Activated CD4-positive, alpha-beta T cell treated with anti-CD3 and anti-CD28 coated beads, Interleukin-2, amount 50 U/mL, for 48 hours (primary cell): ENCODE measurements at places on chromosomes 7 and 10.

DNA sequence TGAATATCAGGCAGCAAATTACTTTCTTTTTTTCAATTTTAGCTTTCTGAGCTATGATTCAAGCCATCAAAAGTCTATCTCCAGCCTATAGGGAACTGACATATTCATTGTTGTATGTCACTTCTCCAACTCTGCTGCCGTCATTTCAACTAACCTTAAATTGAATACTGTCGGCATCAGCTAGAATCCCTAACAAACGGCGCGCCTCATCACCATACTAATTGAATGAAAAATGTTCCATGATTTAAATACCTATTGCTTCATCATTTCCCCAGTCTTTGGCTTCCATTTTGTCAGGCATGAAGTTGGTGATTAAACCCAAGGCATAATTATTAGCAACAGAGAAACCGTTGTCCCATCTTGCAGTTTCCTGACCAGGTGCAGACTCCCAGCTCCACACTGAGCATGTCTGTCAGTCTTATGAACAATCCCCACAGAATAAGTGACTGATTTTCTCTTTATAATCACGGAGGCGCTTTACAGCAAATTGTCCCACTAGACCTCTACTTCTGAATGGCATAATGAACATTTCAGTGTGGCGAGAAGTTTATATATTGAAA is 83.5 kb upstream of the NPY start:
- DNase-seq: no peak

GRCh38 chr7:90081621-90082020 is 72.6 kb upstream of the STEAP1 start:
- DNase-seq: no peak

DNA sequence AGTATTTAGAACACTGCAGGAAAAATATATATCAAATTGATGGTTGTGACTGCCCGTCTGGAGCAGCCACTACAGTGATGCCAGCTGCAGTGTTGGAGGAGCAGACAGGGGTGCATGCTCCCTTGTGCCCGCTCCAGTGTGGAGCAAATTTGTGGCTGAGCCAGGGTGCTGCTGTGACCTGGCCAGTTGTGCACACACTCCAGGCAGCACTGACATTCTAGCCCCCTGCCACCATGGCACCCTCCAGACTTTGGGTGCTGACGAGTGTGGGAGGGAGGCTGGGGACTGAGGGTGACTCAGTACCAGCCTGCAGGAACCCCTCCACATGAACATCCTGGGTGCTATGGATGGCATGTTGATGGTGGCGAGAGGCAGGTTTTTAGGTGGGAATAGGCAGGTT is 160.0 kb upstream of the PCDH15 start:
- DNase-seq: no peak

DNA sequence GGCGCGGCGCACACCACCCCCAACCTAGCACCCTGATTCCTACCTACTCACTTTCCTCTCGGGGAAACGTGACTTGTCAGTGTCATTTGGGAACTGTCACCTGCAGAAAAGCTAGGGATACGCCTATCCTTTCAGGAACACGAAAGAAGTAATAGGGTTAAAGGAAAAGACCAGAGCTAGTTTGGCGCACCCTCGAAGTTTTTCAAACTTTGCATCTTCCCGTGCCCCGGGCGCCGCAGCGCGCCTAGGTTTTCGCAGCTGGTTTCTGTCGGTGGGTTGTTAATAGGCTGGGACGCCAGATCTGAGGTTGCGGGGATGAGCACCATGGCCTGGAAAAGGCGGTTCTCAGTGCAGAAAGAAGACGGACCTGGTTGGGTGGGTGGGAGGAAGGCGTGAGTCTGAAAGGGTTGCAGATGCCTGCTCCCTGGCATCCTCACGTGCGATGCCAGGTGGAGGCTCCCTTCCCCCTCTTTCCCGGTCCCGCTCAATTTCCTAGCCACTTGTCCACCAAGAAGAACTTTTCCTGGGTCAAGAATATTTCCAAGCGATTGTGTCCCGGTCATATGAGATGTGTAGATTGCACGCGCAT is 568 bp upstream of the MEOX2 start:
- no peak for DNase-seq

DNA sequence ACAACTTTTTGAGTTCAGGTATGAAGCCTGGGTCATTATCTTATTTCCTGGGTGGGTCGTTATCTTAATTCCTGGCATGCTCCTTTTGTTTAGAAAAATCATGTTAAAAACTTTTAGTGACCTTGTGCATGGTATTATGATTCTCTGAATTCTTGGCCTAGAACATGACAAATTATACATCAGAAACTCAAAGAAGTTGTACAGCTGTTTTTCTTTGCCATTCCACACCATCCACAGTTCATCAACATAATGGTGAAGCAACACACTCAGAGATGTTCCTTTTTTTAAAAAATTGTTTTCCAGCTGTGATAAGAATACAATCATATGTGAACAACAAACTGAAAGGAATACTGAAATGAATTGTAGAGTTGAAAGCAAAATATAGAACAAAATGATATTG is 149.2 kb upstream of the SEMA3D start:
- DNase-seq: no peak

- no peak for DNase-seq
These were observed 142.1 kb downstream of the CXCL12 start for GRCh38 chr10:44242826-44243225.

DNA sequence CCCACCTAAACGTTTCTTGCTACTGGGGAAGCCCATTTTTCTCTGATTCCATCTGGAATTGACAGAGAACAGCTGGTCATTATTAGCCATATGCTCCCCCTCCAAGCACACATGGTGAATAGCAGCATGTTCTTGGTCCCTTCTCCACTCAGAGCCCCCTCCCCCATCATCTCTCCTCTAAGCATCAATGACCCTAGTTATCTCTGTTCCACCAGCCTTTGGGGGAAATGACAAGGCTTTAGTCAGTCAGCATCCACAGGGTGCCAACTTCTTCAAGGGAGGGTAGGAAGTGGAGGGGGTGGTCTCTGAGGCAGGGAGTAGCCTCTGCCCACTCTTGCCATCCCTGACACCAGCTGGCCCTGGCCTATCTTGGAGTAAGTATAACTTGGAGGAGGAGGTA is 163.1 kb downstream of the UBE2H start:
- DNase-seq: no peak

DNA sequence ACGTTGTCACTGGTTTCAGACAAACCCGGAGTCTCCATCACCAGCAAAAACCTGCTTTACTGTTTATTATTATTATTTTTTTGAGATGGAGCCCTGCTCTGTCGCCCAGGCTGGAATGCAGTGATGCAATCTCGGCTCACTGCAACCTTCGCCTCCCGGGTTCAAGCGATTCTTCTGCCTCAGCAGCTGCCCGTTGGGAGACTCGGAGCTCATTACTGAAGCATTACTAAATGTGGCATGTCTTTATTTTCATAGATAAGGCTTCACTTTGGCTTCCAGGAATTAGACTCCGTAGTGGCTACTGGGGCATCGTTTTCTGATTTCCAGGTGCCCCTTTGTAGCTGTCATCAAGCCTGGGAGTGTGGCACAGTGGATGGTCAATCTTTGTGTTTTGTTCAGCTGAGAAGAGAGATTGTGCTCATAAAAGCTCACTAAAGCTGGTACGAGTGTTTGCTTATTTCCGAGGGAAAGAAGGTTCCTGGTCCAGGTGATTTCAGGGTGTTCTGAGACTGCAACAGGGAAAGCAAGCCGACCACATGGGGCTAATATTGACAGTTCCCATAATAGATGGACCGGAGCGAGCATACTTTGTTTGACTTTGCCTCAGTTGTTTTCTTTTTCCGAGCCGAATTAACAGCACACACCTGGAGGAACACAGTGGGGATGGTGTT is 163.1 kb downstream of the CAMK1D start:
- DNase-seq: no peak

DNA sequence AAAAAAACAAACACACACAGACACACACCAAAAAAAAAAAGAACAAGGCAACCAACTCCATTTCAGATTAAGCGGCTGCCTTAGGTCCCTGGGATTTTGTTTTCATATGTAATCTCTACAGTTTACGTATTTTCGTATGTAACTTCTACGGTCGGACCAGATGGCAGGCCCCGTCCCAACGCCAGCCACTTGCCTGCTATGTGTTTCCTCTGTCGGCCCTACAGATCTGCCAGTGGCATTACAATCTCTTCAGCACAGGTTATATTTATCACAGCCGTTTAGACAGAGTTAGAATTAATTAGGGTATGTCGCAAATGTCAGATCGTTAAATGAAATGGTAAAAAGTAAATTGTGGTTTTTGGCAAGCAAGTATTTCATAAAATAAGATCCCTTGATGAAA is 99.3 kb downstream of the DNAJB6 start:
- DNase-seq: no peak

DNA sequence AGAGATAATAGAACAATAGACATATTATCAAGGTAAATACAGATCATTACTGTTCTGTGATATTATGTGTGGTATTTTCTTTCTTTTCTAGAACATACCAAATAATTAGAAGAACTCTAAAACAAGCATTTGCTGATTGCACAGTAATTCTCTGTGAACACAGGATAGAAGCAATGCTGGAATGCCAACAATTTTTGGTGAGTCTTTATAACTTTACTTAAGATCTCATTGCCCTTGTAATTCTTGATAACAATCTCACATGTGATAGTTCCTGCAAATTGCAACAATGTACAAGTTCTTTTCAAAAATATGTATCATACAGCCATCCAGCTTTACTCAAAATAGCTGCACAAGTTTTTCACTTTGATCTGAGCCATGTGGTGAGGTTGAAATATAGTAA is 185.5 kb downstream of the CFTR start:
- no peak for DNase-seq

DNA sequence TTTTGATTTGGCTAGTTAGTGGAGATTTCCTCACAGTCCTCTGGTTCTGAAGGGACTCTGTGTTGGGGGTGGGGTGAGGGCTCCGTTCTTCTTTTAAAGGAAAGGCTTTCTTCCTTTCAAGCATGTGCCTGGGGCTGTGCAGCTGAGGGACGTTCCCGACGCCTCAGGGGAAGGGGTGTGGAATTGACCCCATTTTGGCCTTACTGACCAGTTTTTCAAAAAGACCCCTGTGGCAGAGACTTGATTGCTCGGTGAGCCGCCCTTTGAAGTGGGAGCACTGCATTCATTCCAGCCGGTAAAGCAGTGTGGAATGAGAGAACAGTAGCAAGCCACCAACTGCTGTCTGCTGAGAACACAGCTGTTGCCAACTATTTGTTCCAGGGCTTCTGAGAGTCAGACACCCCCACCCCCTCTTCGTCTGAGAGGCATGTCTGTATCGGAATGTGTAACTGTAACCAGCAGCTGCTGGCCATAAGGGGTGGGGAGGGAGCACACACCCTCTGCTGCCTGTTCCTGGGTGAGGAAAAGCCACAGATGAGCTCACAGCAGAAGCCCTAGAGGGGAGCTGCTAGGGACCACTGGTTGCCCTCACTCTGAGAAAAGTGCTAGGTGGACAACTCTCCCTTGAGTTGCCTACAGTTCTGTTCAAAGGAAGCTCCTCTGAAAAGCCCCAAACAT is 33.2 kb downstream of the WBP1L start:
- DNase-seq: no peak

- no peak for DNase-seq
These were observed 37.8 kb downstream of the PODXL start for GRCh38 chr7:131518626-131519025.

DNA sequence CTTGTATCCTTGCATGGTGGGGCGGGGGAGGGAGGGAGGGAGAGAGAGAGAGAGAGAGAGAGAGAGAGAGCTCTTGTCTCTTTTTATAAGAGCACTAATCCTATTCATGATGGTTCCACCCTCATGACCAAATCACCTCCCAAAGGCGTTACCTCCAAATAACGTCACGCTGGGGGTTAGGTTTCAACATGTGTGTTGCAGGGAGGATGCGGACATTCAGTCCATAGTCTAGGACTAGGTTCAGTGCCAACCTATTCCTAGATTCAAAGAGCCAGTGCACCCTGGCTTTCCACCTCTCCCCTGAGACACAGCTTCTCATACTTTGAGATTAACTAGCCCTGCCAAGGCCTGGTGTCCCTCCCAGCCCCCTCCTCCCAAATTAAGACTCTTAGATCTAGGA is 123.0 kb downstream of the GRK5 start:
- no peak for DNase-seq

DNA sequence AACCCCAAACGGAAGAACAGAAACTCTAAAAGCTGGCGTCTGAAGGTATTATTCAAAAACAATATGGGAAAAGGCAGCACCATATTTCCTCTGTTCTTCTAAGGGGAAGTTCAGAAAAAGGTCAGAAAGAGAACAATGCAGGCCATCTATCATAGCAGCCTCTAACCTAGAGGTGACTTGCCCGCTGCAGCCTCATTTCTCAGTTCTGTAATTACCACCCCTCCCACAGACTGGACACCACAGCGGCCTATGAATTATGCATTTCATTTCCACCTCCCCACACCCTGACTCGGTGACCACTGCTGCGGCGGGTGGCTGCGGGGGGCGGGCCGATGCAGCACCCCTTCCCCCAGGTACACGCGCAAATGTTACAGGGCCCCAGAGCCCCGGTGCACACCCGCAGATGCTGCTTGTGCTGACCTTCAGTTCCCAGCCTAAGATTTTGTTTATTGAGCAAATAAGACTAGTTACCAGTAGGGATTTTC is 125.5 kb downstream of the CLEC2L start:
- no peak for DNase-seq

GRCh38 chr7:158935062-158935461 is 78.7 kb downstream of the DYNC2I1 start:
- DNase-seq: no peak

- no peak for DNase-seq
These were observed 149.5 kb upstream of the SVIL start for GRCh38 chr10:29784175-29784773.

- no peak for DNase-seq
These were observed 8.5 kb upstream of the MRPS33 start for GRCh38 chr7:141023295-141023694.

DNA sequence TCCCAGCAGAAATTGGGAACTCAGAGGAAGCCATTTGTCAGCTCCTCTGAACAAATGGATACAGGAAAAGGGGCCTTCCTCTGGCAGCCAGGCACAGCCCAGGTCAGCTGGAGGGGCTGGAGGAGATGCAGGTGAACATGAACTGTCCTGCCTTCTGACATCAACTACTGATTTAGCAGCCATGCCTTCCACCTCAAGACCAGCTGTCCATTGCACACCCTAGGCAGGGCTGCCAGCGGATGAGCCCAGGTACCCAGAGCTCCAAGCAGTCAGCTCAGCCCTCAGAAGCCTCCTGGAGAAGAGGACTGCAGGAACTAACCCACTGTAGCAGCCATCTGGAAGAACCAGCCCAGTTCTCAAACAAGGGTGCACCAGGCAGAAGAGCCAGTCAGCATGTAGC is 44.1 kb upstream of the GDF10 start:
- no peak for DNase-seq
